ENCODE measurements at places on chromosomes 11 and 22.

- DNase-seq = no peak
Observed at GRCh38 chr22:42799061-42799460, 58.0 kb downstream of the ARFGAP3 start.

- no peak for DNase-seq
Observed at GRCh38 chr11:75565916-75566762, 4.1 kb downstream of the SERPINH1 start.

GRCh38 chr11:909406-909805, 1.2 kb downstream of the CHID1 start:
- no peak for DNase-seq

DNA sequence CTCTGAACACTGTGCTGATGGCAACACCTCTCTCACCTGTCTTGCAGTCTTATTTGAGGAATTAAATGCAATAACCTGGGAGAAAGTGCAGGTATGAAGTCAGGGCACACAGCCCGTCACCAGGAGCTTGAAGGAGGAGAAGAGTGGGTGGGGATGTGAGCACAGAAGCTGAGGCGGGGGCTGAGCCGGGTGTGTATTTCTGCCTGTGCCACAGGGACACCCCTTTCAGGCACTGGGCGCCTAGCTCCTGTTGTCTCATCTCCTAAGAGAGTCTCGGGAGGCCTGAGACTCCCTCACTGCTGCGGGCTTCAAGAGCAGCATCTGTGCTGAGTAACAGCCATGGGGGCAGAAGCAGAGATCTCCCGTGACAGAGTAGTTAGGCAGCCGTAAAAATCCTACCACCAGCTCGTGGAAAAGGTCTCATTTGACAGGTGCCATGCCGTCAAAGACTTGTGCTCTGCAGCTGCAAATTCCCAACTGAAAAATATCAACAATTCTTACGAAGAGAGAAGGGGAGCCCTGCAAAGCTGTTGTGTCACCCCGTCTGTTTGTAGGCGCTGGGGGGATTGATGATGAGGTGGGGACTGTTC, 26.8 kb downstream of the PARVB start:
- DNase-seq = no peak

DNA sequence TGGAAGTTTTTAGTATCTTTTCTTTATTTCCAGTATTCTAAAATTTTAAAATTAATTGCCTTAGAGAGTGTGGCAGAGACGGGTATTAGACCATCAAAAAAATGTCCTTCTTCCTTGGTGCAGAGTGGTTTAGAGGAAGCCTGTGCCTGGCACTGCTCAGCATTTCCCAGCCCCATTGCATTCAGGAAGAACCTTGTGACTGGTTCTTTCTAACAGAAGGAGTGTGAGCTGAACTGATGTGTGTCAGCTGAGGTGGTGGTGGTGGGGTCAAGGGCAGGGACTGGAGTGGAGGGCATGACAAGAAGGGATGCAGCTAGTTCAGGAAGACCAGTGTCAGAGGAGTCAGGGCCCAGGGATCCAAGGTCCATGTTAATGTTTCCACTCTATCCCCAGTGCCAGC, 58.7 kb upstream of the FDX1 start:
- no peak for DNase-seq

GRCh38 chr11:62505440-62506091, 41.0 kb downstream of the AHNAK start:
- no peak for DNase-seq

GRCh38 chr11:43071338-43071737, 240.5 kb upstream of the API5 start:
- DNase-seq = no peak
